Hematopoietic multipotent progenitor cell treated with erythropoietin and hydrocortisone succinate and interleukin-3 and kit ligand, for 17 days (in vitro differentiated cells): ENCODE measurements at places on chromosomes 4 and X.

- no peak for DNase-seq
Observed at GRCh38 chr4:81468678-81469077, 3.0 kb downstream of the RASGEF1B start.

DNA sequence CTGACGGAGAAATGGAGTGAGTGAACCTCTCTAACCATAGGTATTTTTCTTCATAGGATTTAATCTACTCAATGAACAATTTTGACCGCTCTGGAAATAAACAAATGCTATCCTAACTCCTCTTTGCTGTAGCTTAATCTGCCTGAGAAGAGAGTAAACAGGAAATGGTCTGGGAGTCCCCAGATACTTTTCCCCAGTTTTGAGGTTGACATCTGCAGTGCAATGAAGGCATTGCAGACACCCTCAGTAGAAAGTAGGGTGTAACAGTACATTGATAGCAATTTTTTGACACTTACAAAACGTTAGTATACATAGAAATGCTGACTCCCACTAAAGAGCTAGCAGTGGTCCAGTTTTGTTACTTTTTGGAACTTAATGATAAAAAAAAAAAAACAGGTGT, 495.9 kb upstream of the FAM241A start:
- no peak for DNase-seq

GRCh38 chr4:57125996-57126395, 15.8 kb upstream of the IGFBP7 start:
- DNase-seq, result no peak

DNA sequence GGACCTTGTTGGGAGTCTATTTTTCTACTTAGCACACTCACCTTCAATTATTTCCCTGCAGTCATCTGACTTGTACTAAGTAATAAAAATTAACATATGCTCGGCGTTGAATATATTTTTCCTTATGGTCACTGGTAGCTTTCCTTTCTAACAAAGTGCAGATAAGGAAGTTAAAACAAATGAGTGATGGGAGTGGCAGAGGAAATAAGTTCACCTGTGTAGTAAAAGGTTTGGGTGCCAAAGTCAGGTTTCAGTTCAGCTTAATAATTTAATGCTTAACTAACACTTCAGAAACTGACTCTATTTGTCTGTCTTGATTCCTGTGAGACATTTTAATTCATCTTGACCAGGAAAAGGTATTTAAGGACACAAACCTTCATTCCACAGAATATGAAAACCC, 184.4 kb downstream of the PCDH7 start:
- DNase-seq, result no peak

DNA sequence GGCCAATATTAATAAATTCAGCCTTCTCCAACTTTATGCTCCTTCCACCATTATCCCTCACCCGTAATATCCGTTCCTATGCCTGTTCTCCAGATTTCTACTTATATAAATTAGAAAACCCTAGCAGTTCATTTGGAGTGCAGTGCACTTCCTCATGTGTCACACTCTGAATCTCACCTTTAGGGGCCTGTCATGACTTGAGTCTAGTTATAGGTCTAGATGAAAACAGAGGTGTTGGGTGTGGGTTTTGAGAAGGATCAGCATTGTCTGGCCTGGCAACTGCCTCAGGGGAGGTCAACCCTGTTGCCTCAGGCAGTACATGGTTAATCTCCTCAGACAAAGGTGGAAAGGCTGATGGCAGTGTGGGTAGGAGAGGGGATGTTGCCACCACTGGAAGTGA, 876.8 kb downstream of the FAT4 start:
- DNase-seq, result no peak

GRCh38 chr4:151206241-151207005, 70.5 kb upstream of the PRSS48 start:
- DNase-seq, result no peak

- DNase-seq, result no peak
Observed at GRCh38 chr4:177374966-177375365, 65.3 kb downstream of the NEIL3 start.

- no peak for DNase-seq
Observed at GRCh38 chrX:20374900-20375438, 108.3 kb upstream of the RPS6KA3 start.

- DNase-seq, result no peak
Observed at GRCh38 chr4:101678180-101678579, 112.3 kb upstream of the BANK1 start.
